ENCODE measurements at places on chromosomes 2 and 18.
A peak's percentile ranks its signal among the peaks of the same experiment; 100 is the strongest.

DNA sequence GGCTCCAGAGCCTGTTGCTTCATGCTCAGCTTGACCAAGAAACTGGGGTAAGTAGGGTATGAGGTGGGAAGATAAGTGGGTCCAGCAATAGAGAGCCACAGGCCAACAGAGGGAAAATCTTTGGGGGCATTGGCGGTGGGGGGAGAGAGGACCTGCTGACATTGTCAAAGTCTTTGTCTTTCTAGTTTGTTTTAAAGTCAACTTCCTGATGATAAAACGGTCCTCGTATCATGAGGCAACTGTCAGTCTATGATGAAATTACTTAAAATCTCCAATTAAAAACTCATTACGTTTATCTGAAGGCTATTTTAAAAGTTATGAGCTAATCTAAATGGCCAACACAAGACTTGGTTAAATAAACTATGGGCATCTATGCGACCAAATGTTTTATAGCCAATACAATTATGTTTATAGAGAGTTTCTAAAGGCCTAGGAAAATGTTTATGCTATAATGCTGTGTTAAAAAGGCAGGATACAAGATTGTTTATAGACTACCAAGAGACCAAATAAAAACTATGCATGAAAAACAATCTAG, 84.4 kb upstream of the CD28 start:
- no peak for DNase-seq

- no peak for DNase-seq
Measured at GRCh38 chr2:187404431-187405110, 43.5 kb downstream of the CALCRL start.

GRCh38 chr2:230949966-230950873, 25.2 kb upstream of the GPR55 start:
- DNase-seq = no peak

- DNase-seq = no peak
Measured at GRCh38 chr18:46632401-46633071, 24.5 kb downstream of the LOXHD1 start.

DNA sequence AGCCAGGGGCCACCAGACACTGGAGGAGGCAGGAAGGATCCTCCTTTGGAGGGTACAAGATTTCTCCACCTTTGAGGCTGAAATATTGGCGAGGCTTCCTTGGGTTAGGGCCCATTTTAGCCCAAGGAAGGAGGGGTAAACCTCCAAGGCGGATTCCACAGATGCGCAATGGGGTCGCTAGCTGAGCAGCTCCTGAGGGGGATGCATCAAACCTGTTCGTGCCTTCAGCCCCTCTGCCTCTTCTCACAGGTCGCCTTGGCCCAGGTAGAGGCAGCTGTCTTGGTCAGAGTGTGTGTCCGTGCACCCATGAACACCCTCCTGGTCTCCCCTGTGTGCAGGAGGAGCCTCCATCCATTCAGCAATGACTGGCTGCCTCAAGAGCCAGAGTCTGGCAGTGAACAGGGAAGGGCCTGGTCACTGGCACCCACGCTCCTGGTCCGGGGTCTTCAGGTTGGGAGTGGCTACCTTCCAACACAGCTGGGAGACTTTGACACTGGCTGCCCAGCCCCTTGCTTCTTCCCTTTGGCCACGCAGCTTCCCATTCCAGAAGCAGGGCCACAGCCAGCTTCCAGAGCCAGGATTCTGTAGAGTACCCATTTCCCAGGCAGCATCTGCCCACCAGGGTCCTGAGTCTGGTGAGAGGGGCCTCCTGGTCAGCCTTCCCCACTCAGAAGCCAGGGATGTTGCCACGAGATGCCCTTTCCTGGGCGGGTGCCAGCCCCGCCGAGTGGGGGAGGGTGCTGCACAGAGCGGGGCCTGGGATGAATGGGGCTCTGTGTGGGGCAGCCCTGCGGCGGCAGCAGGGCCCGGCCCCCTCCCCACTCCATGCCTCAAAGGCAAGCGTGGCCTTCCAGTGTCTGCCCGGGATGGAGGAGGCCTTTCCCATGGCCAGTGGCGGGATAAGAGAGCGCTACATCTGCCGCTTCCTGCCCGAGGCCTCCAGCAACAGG, 95.8 kb upstream of the GPC1 start:
- DNase-seq = no peak

DNA sequence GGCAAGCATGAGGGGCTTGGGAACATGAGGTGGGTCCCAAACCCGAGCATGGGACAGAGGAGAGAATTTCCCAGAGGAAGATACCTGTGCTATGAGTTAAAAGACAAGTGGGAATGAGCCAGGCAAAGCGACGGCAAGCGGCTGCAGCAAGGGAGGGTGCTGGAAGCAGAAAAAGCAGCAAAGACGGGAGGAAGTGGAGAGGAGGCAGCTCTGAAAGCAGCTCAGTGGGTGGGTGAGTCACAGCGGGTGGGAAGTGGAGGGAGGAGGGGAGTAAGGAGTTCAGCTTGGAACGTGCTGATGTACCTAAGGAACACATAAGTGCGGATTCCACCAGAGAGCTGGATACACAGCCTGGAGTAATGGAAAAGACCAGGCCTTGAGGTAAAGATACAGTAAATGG, 41.4 kb downstream of the THUMPD2 start:
- DNase-seq = peak; percentile 69

GRCh38 chr2:212974692-212975091, 176.7 kb downstream of the IKZF2 start:
- peak; percentile 29 for DNase-seq

- DNase-seq = no peak
Measured at GRCh38 chr2:110805894-110806452, 73.6 kb downstream of the ACOXL start.

- no peak for DNase-seq
Measured at GRCh38 chr2:61762292-61762691, 91.6 kb downstream of the FAM161A start.

GRCh38 chr2:7703048-7703447, 785.8 kb downstream of the RNF144A start:
- no peak for DNase-seq

DNA sequence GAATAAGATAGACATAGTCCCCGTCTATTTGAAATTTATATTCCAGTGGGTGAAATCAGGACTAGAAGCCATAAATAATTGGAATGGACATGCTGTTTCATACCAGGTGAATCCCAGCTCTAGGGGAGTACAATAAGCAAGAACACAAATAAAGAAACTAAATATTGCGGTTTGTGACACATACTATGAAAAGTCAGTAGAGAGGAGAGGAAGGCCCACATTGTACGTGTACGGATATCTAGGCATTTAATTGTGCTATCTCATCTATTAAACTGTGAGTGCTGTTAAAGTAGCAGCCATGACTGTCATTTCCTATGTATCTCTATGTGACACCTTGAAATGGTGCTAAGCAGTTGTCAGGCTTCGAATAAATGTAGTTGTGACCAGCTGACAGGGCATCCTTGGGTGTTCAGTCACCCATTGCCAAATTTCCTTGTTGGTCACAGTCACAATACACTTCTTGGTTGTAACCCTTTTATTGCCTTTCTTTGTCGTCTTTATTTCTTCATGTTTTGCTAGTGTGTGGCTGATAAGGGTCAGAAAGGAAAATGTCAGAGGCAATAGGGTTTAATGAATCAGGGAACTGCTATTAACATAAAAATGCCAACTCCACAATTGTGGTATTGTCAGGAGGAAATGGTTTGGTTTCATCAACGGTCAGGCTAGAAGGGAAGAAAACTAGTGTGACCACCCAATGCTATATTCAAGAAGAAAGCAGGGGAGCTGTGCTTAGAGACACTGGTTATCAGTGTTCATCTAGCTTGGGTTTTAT, 31.5 kb downstream of the CPO start:
- no peak for DNase-seq

DNA sequence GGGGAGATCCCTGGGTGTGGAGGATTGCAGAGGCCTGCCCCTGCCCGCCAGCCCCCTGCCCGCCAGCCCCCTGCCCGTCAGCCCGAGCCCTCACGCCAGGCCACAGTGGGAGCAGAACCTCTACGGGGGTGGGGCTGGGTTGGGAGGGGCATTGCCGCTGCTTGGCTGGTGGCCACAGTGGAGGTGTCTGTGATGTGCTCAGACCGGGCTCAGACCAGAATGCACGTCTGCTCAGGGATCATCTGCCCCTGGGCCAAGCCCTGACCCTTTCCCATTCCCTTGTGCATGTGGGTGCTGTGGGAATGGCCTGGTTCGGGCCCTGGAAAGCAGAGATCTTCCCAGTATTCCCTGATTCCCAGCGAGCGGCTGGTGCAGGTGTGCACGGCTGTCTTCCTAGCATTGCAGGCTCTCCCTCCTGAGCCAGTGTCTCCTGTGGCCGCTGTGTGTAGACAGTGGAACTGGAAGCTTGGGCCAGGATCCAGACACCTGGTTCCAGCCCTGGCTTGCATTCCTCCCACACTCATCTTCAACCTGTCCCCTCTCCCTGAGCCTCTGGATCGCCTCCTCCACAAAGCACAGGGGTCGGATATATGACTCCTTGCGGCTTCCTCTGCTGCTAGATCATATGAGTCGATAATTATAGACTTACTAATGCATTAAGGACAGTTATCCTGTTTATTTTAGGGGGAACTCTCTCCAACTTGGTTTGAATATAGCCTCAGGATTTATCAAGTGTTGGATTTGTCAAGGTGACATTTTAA, 161.6 kb downstream of the LDLRAD4 start:
- no peak for DNase-seq

DNA sequence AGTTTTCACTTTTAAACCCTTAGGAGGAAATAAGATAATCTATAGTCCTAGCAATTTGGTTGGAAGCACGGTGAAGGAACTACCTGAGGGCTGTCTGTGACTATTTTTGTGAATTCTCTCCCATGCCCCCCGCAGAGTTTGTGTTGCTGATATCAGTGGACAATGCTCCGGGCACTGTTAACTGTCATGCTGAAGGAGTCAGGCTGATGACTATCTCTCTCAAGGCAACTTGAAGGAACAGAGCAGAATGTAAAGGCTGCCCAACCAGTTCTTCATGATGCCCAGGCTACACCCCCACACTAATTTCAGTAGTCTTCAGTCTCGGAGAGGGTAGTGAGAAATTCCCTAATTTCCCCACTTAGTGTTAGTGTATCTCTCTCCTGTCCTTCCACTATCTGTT, 21.6 kb upstream of the RAB6C start:
- no peak for DNase-seq

GRCh38 chr2:172179045-172179701, 76.5 kb upstream of the DLX2 start:
- DNase-seq = no peak

DNA sequence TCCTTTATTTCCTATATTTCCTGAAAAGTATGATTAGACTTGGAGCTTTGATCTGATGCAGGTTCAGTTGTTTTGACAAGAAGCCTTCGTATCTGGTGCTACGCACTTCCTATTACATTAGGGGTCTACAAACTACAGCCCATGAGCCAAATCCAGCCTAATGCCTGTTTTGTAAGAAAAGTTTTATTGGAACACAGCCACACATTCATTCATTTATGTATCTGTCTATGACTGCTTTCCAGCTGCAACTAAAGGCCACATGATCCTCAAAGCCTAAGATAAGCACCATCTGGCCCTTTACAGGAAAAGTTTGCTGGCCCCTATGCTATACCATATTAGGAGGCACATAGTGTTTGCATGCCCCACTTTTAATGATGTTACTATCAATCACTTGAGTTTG, 26.0 kb downstream of the EIF2AK3 start:
- no peak for DNase-seq

- peak; percentile 32 for DNase-seq
Measured at GRCh38 chr18:525036-525797, 24.7 kb upstream of the COLEC12 start.

GRCh38 chr2:29063646-29064345, 10.5 kb downstream of the PCARE start:
- peak; percentile 63 for DNase-seq

DNA sequence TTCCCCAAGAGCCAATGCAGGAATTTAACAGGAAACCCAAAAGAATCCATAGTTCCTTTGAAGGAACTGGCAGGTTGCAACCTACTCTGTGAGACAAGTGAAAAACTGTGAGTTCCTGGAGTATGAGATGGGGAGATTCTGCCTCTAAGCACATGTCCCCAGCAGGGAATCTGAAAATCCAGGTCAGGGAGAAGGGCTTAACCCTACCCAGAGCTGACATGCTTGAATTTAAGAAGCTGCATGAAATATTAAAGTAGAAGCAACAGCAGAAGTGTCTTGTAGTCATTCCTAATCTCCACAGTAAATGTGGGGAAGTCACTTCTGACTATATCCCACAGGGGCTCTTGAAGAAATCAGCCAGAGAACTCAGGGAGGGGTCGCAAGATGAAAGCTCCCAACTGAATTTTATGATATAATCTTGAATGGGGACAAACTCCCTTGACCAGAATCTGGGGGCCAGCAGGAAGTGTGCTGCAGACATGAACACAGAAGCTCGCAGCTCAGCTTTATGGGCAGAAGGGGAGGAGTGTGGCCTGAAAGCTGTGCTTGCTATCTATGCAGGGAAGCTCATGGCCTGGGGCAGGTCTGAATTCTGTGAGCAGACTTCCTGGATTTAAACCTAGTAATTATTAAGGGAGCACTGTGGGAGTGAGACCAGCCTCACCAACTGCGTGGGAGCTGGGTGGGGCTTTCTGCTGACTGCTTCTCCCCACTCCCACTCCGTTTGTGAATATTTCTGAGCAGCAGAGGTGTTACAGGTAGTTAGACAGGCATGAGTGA, 184.1 kb upstream of the KYNU start:
- no peak for DNase-seq

DNA sequence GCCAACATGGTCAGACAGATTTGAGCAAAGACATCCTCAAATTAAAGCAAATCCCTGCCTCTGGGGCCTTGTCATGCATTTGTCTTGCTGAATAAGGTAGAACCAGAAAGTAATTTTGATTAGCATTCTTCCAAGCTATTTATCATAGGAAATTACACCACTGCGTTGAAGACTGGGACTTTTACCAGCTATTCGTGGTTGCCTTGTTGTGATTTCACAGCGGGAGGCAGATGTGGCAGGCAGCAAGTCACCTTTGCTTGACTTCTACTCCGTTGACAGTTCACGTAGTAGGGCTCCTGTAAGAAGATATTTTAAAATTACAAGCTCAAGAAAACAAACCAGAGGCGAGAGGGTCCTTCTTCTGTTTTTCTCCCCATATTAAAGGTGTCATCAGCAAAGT, 80.6 kb downstream of the EN1 start:
- no peak for DNase-seq

DNA sequence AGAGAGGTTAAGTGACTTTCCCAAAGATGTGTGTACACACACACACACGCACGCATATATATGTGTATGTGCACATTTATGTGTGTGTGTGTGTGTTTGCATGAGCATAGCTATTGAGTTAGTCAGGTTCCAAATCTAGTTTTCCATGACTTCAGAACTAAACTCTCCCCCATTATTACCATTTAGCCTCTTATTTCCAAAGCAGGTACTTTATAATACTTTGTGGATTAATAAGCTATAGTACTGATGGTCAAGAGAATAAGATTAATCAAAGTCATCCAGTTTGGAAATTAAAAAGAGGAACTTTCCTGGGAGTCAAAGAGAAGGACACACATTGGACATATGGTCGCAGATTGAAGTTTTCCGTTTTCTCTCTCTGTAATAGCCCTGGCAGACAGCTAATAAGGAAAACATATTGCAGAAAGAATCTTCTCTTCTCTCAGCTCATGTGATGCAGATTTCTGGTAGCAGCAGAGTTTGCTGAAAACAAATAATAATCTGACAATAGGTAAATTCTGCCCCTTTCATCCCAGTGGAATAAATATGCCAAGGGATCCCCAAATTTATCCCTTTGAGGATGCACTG, 410.9 kb upstream of the TCF4 start:
- DNase-seq = no peak

GRCh38 chr2:189258616-189259365, 79.2 kb upstream of the COL5A2 start:
- DNase-seq = no peak

- DNase-seq = no peak
Measured at GRCh38 chr2:204126705-204127104, 190.1 kb downstream of the ICOS start.

- no peak for DNase-seq
Measured at GRCh38 chr2:124257120-124257519, 232.0 kb downstream of the CNTNAP5 start.

Data from AG08396 (cell line).